ENCODE measurements at places on chromosomes 5 and 9. TPM values are rescaled to one million over a fixed set of nuclear protein-coding genes. Genes with fewer than 3 reads are reported as not detected.
A peak's percentile ranks its signal among the peaks of the same experiment; 100 is the strongest.

The ZSWIM6 gene
- 21.6 TPM for total RNA-seq

DNA sequence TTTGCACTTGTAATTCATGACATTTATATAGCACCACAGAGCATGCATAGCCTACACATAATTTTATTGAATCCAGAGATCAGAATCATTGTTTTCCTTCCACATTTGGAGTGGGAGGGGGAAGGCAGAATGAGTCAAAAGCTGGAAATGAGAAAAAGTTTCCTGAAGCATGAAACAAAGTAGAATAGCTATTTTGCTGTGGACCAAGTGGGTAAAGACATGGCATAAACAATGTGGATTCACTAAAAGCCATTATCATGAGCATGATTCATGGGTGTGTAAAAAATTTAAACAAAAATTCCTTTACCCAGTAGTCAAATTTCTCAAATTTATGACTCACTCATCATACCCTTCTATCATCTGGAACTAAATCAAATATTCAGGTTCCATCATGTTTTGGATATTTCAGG lies 97.9 kb downstream of the YIPF5 start:
- DNase-seq = no peak

DNA sequence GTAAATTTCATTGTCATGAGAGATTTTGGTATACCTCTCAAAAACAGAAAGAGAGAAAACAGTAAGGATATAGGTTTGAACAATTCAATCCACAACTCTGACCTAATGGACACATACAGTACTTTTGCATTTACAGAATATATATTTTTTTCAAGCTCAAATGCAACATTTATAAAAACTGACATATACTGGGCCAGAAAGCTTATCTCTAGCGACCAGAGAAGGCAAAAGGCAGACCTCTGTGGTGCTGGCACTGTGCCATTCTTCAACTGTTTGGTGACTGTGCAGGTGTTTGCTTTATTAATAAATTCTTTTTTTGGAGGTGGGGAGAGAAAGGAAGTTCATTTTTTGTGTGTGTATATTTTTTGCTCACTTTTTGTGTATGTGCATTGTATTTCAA lies 6.0 kb upstream of the PLAC8L1 start:
- DNase-seq = peak; percentile 14

DNA sequence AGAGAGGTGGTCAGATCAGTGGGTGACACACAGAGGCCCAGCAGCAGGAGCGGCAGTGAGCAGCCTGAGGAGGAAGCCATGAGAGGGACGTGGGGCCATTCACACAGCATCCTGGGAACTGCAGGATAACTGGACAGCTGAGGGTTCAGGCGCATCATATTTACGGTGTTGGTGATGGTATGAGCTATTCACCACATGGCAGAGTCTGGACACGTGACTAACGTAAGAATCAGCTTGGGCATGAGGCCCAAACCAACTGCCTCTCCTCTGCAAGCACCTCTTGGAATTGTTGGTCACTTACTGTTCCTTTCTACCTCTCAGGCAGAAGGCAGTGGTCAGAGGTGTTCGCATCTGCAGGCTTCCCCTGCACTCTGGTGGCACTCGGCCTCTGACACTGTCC lies 141.1 kb downstream of the ENTREP1 start:
- DNase-seq = no peak

DNA sequence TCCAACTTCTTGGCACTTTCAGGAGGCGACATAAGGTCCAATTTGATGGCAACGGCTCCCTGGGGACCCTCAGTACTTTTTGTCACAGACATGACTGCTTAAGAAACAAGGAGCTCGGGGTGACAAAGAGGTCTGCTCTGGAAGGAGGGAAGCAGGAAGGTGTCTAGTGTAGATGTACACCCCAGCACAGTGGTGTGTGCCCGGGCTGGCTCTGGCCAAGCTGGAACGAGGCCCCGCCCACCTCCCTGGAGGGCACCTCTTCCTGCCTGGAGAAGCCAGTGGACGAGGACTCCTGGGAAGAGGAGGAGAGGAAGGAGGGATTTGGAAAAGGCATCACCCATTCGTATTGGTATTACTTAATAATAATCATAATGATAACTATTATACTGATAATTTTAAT lies at the start of gene SLC36A2:
Gene SLC36A2 (minus strand): TSS at position 191 of the 400 bp plus-strand sequence. CDS start 99 bp downstream, at position 92.
- DNase-seq = no peak
